Stimulated activated CD8-positive, alpha-beta memory T cell treated with anti-CD3 and anti-CD28 coated beads, Interleukin-7, amount 100 ng/mL, for 48 hours (primary cell): ENCODE measurements at places on chromosomes 3 and 15.

- DNase-seq: no peak
Observed at GRCh38 chr3:150142936-150143335, 172.2 kb upstream of the PFN2 start.

GRCh38 chr3:66404903-66405700 lies 95.7 kb downstream of the LRIG1 start:
- no peak for DNase-seq

DNA sequence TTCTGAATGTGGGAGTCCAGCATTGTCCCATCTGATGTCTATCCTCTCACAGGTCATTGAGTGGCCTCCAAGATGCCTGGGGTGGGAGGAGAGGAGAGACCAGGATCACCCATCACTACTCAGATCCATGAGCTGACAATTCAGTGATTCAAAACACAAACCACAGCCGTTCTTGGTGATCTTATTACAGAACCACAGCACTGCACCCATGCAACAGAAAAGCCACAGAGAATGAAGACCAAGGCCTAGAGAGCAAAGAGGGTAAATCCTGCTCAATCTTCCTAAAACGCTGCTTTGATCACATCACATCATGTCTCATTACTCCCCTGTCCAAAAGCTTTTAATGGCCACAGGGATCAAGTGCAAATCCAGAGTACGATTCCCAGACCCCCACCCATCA lies 23.5 kb downstream of the ANP32A start:
- no peak for DNase-seq

- no peak for DNase-seq
Observed at GRCh38 chr3:66423791-66424190, 77.0 kb downstream of the LRIG1 start.

GRCh38 chr3:134364936-134365765 lies 9.1 kb downstream of the AMOTL2 start:
- no peak for DNase-seq

DNA sequence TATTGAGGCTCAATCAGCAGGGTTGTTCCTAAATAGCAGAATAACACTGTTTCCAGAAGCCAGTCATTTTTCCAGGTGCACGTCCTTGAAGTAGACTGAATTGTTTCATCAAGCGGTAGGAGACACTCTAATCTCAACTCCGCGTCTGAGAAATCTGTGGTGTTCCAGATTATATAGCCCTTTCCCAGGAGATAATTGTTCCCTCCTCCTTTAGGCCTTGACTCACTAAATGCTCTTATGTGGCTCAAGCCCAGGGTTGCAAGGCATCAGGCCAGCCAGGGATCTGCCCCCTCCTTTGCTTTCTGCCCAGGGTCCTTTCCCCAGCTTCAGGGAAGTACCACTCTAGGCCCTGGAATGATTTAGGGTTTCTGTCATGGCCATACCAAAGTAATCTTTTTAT lies 5.7 kb upstream of the HLTF start:
- DNase-seq: no peak

DNA sequence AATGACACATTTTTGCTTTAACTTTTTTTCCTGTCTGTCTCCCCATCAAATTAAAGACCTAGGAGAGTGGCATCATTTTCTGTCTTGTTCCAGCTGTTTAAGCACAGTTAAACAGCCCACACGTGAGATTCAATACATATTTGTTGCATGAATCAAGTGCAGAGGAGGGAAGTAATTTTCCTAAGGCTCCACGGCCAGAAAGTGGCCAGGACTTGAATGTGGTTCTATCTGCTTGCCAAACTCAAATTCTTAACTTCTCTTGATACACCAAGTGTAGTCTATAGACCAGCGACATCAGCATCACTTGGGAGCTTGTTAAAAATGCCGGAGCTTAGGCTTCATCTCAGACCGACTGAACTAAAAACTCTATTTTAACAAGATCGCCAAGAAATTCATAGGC lies 724.8 kb upstream of the CFAP20DC start:
- DNase-seq: no peak

DNA sequence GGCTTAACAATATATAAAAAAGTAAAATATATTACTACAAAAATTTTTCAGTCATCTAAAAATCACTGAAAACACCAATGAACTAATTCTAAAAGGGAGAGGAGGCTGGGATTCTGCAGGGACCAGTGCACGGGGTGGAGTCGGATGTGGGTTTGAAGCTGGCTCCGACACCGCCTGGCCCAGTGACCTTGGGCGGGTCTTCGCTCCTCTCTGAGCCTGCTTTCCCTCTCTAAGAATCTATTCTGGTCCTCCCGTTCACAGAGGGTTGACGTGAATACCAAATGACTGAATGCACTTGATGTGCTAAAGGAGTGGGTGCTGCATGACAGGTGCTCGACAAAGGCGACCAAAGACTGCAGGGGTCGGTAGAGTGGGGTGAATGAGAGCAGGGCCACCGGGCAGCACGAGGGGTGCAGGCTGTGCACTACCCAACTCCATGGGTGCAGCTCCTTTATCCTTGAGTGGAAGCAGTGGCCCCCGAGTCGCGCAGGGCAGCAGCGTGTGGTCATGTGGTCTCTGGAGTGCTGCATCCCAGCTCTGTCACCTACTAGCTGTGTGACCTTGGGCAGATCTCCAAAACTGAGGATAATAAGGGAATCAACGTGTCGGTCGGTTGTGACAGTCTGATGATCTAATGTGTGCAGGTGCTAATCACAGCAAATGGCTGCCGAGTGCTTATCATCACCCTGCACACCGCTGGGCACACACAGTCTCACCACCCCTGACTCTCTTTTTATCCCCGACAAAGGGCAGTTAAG lies 8.6 kb upstream of the IQSEC1 start:
- no peak for DNase-seq

- no peak for DNase-seq
Observed at GRCh38 chr15:95091444-95091843, 860.1 kb downstream of the MCTP2 start.

- DNase-seq: no peak
Observed at GRCh38 chr3:111871809-111872623, 13.0 kb downstream of the PHLDB2 start.

DNA sequence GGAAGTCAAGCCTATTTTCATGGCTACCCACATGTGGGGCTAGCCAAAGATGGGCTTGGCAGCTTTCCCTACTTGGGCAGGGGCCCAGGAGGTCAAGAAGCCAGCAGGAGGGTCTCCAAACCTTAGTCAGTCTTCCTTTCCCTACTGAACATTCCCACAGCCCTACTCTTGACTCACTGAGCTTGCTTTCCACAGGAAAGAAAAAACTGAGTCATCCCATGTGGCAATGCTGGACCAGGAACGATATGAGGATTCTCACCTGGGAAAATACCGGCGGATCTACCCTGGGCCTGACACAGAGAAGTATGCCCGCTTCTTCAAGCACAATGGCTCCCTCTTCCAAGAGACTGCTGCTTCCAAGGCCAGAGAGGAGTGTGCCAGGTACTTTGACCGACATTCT lies 3.7 kb upstream of the NGRN start:
- no peak for DNase-seq

- no peak for DNase-seq
Observed at GRCh38 chr15:73941871-73942635, 15.8 kb downstream of the LOXL1 start.

GRCh38 chr15:70437882-70438451 lies 325.4 kb downstream of the UACA start:
- DNase-seq: no peak

- DNase-seq: no peak
Observed at GRCh38 chr15:72042054-72042453, 75.9 kb downstream of the MYO9A start.

DNA sequence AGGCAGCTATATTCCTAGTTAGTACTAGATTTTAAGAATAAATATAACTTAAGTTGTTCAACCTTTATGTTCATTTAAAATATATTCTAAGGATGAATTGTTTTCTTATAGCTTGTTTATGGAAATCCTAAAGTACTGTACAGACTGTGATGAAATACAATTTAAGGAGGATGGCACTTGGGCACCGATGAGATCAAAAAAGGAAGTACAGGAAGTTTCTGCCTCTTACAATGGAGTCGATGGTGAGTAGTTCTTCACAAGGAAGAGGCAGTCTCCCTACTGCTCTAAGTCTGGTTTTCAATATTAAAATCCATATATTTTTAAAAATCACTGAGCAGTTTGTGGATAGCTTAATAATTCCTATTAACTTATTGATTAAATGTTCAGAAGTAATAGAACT lies 29.6 kb downstream of the CALML4 start:
- DNase-seq: no peak

DNA sequence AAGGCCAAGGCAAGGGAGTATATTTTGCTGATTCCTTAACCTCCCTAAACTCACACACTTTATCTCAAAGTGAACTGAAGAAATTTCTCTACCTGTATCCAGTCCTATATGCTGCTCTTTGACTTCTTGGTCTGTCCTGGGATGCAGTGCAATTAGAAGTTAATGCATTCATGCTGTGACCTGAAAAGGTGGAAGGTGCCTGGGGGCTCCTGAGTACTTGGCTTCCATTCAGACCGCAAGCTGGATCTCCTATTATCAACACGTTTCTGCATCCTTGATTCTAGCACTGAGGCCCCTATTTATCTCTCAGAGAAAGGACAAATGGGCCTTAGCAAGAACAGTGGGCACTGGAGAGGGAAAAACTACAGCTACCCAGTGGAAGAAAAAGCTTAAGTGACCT lies 17.7 kb upstream of the CADPS start:
- no peak for DNase-seq

DNA sequence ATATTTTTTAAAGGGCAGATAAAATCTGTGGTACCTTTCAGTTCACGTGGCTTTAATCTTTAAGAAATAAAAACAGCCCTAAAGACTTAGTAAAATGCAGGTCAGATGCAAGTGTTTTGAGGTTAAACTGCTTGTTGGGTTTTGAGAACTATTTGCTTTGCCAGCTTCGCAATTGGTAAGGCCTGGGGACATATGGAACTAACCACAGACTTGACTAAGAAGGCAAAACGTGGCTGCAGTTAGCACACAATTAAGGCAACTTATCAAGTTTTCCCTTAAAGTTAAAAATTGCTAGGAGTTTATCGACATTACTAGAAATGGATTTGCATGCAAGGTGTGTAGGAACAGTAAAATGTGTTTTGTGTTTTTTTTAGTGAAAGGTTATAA lies 206.9 kb downstream of the ZNF385D start:
- DNase-seq: no peak

DNA sequence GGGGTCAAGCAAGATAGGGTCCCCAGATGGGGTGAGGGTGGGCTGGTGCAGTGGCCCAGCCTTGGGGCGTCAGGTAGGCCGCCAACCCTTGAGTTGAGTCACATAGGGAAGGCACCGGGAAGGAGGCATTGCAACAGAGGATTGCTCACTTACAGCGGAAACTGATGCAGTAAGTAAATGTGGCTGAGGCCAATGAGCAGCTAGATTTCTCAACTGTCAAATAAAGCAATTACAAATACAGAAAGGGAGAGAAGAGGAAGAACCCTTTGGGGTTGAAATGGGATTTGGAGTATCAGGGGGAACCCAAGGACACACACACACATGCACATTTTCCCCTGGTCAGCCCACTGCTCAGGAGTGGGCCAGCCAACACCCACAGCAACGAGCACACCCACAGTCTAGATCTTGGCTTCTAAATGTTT lies 44.0 kb downstream of the CHSY1 start:
- DNase-seq: no peak

DNA sequence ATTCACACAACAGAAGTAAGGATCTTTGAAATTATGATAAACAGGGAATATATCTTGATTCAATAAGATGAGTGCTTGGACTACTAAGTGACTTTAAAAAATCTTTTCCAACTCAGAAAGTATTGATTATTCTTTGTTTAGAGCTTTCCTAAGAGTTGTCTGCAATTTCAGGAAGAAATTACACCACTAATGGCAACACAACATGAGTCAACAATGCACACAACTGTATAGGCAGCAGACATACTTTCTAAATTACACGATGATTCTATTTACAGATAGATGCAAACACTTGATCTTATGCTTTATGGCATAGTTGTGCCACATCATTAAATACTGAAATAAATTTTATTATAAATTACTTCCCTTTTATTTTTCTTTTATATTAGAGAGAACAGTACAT lies 4.4 kb downstream of the NAA50 start:
- no peak for DNase-seq

DNA sequence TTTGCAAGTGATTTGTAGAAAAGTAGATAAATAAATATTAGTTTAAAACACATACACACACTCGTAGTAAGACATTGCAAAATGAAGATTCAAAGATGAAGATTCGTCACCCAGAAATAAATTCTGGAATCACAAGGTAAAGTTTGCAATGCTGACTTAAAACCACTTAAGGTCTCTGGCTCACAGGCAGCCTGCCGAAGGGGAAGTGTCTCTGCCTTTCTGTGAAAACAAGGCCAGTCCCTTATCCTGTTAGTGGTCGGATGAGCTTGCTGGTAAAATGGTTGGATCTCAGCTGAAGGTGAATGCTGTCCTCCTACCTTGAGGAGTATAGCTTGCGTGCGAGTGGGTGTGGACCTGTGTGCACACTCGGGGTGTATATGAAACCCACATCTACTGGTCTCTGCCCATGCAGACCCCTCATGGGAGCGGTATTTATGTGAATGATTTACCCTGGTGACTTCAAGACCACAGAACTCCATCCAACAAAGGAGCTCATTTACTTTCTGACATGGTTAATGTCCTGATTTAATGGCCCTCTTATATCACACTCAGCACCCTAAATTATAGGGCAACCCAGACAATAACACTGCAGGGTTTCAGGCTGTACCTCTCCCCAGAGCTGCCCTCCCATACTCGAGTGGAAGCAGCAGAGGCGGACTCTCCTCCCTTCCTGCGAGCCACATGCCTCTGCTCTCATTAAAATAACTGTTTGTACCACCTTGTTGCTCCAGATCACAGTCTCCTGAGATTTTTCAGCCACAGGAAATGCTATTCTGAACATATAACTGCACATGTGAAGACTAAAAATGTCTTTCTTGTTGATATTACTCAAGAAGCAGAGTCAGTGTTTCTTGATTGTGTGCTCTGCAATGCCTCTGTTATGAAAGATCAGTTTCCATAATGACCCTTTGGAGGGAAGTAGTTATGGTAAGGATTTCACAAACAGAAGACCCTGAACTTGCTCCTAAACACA lies 45.9 kb upstream of the ALDH1A3 start:
- DNase-seq: no peak

- DNase-seq: no peak
Observed at GRCh38 chr3:127262533-127262932, 25.3 kb downstream of the PRR20G start.

DNA sequence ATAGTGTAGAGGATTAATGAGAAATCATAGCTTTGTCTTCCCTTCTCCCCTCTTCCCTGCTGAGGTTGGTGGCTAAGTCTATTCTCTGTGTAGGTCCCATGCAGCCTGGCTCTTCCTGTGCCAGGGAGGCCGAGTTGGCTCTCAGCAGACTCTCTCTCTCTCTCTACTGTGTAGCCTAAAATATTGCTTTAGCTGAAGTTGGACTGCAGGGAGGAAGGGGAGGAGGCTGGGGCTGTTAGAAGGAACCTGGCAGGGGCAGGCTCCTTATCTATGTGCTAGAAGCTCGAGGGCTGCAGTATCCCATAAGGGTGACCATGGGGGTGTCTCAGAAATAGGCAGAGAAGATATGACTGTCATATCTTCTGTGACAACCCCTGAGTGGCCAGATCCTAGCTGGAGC lies 160.8 kb downstream of the EPHB1 start:
- no peak for DNase-seq
